LHCN-M2 (cell line): ENCODE measurements at places on chromosomes 12 and 14. TPM values are rescaled to one million over a fixed set of nuclear protein-coding genes. Genes with fewer than 3 reads are reported as not detected.

The LRTM2 gene
- not detected in 2 replicates for total RNA-seq

The C12orf54 gene
- total RNA-seq, result not detected in 2 replicates

The DHRS4L2 gene
- 6.2 and 10.3 TPM in 2 replicates for total RNA-seq

GRCh38 chr12:11477110-11477509, 81.7 kb upstream of the PRB2 start:
- DNase-seq, result no peak

The PLA2G1B gene
- not detected in 2 replicates for total RNA-seq

The MYO1A gene
- 0.06 TPM in 1 of 2 replicates, not detected in the other for total RNA-seq

DNA sequence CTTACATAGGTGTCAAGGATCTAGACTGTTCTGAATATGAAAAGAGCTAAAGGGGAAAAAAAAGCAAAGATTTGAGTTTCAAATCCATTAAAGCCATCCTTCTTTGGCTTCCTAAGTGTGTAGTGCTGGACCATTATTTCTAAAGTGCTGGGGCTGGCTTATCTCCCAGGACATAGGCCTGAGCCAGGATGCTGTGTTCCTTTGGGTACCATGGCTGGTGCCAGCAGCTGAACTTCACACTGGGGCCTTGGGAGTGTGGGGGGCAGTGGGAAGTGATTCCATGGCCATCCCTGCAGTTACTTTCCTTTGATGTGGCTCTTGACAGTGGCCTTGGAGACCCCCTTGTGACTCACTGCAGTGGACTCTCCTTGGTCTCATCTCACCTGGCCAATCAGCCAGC, 20.8 kb downstream of the PRMT8 start:
- no peak for DNase-seq

The HAL gene
- total RNA-seq, result 0.17 TPM in 1 of 2 replicates, not detected in the other

The SPIC gene
- total RNA-seq, result not detected in 2 replicates

DNA sequence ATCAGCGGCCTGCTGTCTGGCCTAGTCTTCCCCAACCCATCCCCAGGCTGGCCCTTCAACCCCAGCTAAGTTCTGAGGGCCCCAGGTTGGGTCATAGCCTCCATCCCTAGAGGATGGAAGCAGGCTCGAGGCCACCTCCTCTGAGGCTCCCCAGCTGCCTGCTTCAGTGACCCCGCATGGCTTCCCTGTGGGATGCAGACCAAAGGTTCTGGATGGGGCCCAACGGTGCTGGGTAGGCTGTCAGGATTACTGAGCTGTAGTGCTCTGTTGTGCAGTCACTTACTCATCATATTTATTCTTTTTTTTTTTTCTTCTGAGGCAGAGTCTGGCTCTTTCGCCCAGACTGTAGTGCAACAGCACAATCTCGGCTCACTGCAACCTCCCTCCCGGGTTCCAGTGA, 92.0 kb downstream of the IRF2BPL start:
- DNase-seq, result peak; percentile 37

DNA sequence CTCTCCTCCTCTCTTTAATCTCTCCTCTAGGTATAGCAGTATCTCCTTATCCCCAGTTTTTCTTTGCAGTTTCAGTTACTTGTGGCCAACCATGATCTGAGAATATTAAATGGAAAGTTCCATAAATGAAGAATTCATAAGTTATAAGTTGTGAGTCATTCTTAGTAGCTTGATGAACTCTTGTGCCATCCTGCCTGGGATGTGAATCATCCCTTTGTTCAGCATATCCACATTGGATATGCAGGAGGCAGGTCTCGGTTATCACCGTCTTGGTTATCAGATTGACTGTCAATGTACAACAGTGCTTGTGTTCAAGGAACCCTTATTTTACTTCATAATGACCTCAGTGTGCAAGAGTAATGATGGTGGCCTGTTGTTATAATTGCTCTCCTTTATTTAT, 134.0 kb downstream of the TMEM117 start:
- peak; percentile 78 for DNase-seq

GRCh38 chr12:67968321-67968720, 20.9 kb upstream of the IFNG-AS1 start:
- DNase-seq, result no peak

GRCh38 chr14:71175491-71175890, 268.2 kb downstream of the PCNX1 start:
- no peak for DNase-seq

DNA sequence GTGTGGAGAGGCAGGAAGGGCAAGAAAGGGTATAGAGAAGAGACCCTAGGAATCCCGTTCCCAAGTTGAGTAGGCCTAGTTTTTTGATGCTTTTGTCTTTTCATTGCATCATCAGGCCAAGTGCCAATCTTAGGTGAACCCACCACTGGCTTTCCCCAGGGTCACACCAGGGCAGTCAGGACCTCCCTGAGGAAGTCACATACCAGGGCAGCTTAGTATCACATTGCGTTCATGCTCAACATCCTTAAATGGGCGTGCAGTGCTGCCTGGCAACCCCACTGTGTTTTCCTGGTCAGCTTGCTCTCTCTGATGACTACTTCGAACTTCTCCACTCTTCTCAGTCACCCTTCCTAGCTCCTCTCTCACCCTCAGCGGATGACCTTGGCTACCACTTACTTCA, 9.0 kb downstream of the ASIC1 start:
- DNase-seq, result peak; percentile 72

The RITA1 gene
- total RNA-seq, result 34.2 and 38.0 TPM in 2 replicates

The FOXN4 gene
- total RNA-seq, result not detected in 2 replicates

GRCh38 chr14:89040080-89040459, 215.6 kb downstream of the TTC8 start:
- no peak for DNase-seq

- no peak for DNase-seq
Observed at GRCh38 chr12:5479761-5480160, 47.9 kb downstream of the NTF3 start.

The ZDHHC22 gene
- under 0.01 TPM in 1 of 2 replicates, not detected in the other for total RNA-seq

The WNT1 gene
- not detected in 2 replicates for total RNA-seq

DNA sequence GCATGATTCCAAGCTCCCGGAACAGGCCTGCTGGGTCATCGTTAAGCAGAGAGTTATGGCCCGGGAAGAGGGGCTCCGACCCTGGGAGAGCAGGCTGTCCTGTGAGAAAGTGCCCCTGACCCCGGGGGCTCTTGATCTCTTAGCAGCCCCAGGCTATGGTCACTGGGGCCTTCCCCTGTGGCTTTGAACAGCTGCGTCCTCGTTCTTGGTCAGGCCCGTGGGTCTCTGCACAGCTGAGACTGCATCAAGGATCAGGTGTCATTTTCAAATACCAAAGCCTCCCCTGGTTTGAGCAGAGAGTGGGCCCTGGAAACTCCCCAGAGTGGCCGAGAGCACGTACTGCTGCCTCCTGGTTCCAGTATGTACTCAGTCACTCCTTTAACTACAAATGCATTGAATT, 114.8 kb downstream of the ESRRB start:
- DNase-seq, result no peak

GRCh38 chr14:23373041-23373440, 432 bp downstream of the IL25 start:
- DNase-seq, result no peak

GRCh38 chr12:101924618-101925017, 47.2 kb downstream of the DRAM1 start:
- DNase-seq, result no peak

The PSME2 gene
- total RNA-seq, result 48.4 and 81.9 TPM in 2 replicates

DNA sequence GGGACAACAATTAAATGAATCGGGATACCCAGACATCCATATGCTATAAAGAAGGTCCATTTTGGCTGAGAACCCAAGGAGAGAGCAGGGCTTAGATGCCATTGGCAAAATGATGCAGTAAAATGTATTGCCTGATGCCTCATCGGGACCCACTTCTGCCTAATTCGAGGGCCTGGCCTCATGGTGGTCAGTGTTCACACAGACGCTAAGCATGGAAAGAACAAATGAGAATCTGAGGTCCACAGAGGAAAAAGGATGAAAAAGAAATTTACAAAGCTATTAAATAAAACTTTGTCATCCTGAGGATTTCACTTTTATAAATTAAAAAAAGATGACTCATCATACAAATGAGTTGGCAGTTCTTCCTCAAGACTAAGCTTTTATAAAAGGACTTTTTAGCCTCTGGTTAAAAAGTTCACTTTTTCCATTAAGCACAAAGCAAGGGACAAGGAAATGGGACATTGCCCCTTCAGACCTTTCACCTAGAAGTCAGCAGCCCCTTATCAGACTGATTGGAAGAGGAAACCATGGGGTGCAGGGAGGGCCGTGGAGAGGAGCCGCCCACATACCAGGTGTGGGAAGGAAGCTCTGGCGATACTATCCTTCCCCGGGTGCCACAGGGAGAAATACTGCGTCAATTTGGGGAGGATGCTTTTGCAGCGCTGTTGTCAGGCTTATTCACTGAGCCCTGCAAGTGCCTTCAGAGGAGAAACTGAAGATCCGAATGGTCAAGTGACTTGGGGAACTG, 176.0 kb downstream of the EGLN3 start:
- no peak for DNase-seq

DNA sequence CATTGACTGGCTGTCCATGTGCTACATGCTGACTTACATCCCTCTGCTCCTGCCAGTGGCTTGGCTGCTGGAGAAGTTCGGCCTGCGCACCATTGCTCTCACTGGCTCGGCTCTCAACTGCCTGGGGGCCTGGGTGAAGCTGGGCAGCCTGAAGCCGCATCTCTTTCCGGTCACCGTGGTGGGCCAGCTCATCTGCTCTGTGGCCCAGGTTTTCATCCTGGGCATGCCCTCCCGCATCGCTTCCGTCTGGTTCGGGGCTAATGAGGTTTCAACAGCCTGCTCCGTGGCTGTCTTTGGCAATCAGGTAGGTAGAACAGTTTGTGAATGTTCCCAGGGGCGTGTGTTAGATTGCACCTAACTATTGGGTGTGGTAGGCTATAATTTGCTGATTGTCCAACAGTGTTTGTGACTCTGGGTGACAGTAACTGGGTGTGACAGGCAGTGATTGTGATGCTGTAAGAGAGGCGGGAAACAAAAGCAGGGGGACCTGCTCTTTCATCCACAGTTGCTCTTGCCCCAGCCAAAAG, 981 bp downstream of the FLVCR2 start:
- DNase-seq, result no peak

The ERBB3 gene
- 1.7 TPM in 1 of 2 replicates, not detected in the other for total RNA-seq

GRCh38 chr12:79019672-79020071, 155.1 kb downstream of the SYT1 start:
- no peak for DNase-seq

DNA sequence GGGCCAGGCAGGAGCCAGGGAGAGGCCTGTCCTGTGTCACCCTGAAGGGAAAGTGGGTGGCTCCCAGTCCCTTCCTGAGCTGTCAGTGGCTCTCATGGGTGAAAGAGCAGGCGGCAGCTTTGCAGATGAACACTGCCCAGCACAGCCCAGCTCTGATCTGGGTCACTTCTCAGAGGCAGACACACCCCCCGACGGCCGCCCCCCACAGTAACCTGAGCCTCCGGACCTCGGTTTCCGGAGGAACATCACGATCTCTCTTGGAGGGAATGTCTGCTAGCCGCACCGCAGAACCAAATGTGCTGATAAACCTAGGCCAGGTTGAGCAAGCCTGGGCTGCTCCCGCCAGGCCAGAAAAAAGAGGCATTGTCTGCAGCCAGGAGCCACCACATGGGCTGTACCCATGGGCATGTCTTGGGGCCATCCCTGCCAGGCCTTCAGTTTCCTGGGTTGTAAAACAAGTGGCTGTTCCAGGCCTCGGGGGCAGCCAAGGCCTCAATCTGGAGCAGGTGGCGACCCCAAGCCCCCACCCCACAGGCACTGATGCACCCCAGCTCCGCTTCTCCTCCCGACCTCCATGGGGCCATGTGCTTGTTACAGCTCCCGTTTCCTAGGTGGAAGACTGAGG, 57.6 kb downstream of the NCOR2 start:
- peak; percentile 93 for DNase-seq

- no peak for DNase-seq
Observed at GRCh38 chr12:27987331-27987730, 14.8 kb upstream of the PTHLH start.

The PTPRQ gene
- 10.0 and 16.6 TPM in 2 replicates for total RNA-seq

GRCh38 chr14:100524933-100525243, 62.3 kb downstream of the BEGAIN start:
- no peak for DNase-seq

The NKX2-1 gene
- not detected in 2 replicates for total RNA-seq

DNA sequence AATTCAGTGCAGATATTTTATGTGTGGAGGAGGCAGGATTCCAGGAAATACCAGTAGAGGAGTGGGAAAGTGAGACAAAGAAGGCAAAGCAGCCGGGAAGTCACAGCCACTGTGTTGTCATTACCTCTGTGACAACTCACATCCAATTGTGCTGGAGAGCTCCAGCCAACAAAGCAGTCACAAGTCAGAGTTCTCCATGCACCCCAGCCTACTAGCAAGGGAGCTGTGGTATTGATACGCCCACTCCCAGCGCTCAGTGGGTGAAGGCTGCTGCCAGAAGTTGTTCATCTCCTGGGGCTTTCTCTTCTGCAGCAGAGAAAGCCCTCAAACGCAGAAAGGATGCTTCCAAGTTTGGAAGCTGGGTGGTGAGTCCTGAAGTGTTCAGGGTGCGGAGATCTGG, 93.9 kb downstream of the DICER1 start:
- DNase-seq, result no peak

The PLCZ1 gene
- total RNA-seq, result not detected in 2 replicates

- DNase-seq, result peak; percentile 83
Observed at GRCh38 chr12:76346798-76347420, 1.3 kb downstream of the BBS10 start.

DNA sequence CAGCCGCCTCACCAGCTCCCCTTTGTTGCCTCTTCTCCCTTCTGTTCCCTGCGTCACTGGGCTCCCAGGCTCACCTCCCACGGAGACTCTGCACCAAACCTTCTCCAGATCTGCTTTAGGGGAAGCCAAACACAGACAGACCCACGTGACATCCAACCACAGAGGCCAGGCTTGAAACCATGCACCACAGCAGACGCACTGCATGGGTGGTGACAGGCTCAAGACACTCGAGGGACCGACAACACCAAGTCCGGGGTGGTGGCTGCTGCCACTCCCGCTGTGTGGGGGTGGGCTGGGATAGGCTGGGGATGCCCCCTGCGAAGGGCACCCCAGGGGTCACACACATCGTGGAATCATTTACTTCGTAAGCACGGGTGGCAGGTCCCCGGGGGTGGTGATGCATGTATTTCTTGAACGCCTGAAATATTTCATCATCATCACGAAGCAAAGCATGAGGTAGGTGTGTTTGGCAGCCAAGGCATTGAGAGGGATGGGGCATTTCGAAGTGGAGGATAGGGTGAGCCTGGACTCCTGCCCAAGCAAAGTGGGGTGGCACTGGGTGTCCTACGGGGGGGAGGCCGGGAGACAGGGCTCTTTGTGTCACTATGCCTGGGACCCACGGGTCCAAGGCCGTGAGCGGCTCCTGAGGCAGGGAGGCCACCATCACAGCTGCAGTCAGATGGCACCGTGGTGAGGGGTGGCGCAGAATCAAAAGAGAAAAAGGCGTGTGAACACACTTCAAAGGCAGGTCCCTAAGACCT, 66.8 kb upstream of the RFLNA start:
- DNase-seq, result no peak

The CD163L1 gene
- total RNA-seq, result 3.7 and 11.2 TPM in 2 replicates

GRCh38 chr14:87805315-87805723, 187.7 kb downstream of the GALC start:
- DNase-seq, result no peak

DNA sequence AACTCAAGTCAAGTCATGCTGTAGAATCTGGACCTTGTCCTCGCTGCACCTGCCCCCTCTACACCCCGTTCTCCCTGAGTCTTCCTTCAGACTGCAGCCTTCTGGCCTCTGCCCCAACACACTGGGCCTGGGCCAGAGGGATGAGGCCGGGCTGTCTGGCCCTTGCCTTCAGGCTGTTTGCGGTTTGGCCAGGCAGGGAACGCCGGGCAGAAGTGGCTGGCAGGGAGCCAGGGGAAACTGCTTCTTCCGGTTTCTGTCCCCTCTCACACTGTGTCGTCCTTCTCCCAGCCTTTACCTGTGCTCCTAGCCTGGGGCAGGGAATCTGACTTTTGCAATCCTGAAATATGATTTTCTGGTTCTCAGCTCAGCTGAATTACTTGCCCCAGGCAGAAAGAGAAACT, 13.5 kb downstream of the DGLUCY start:
- DNase-seq, result no peak

- peak; percentile 5 for DNase-seq
Observed at GRCh38 chr12:26471560-26471959, 276.2 kb downstream of the SSPN start.
